ENCODE measurements at places on chromosomes 4 and X.
A peak's percentile ranks its signal among the peaks of the same experiment; 100 is the strongest.

- no peak for DNase-seq
These were observed 4.3 kb upstream of the SHROOM3 start for GRCh38 chr4:76430519-76431388.

GRCh38 chr4:162706051-162706450 is 460.6 kb downstream of the NAF1 start:
- DNase-seq, result no peak

DNA sequence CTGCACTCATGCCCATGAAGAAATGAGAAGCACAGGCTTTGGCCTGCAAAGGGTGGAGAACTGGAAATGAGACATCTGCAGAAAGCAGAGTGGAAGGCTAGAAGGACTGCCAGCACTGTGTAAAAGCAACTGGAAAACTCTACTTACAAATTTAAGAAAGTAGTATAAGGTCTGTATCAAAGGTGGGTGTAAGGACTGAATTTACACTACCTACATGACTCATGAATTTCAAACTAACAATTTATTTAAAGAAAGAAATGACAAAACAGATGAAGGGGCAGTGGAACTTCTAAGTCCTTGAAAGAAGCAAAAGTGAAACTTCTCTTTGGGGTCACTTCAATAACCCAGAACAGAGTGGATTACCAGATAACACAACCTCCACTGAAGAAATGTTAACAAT is 71.2 kb downstream of the SLC10A7 start:
- no peak for DNase-seq

GRCh38 chr4:4529392-4529791 is 12.5 kb downstream of the STX18 start:
- no peak for DNase-seq

DNA sequence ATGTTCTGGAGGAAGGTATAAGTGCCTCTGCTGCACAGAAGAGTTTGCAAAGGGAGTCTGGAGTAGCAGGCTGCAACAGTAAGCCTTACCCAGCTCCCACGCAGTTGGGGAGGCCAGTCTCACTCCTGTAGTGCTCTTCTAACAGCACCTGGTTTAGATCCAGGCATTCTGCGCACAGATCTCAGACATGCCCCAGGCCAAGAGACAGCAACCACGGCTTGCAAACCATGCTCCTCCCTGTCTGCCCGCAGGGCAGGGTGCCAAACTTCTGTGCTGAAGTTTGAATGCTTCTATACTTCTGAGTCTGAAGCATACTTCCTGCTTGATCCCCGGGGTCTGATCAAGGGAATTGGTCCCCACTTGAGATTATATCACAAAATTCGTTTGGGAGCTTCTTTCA is 106.3 kb downstream of the LINC00632 start:
- DNase-seq, result peak; percentile 44

DNA sequence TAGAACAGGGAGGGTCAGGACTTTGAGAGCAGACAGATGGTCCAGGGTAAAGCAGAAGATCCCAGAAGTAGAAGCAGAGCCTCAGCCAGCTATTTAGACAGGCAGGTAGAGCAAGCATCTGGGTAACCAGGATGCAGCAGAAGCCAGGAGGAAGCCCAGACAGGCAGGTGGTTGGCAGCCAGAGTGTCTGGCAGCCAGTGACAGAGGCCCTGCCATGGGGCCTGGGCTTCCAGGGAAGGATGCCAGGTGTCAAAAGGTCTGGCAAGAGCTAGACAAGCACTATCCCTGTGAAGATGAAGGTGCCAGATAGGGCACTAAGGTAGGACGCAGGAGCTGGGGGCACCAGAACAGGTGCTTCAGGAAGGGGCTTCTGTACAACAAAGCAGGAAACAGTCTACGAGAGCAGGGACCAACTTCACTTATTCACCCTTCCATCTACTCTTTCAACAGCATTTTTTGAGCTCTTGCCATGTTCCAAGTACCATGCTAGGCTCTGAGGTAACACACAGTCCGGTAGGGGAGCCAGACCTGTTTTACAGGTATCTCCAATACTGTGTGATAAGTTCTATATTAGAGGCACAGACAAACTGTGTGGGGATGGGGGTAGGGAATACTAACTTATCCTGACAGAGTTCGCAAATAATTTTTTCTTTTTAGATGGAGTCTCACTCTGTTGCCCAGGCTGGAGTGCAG is 38.1 kb upstream of the GJB1 start:
- no peak for DNase-seq

DNA sequence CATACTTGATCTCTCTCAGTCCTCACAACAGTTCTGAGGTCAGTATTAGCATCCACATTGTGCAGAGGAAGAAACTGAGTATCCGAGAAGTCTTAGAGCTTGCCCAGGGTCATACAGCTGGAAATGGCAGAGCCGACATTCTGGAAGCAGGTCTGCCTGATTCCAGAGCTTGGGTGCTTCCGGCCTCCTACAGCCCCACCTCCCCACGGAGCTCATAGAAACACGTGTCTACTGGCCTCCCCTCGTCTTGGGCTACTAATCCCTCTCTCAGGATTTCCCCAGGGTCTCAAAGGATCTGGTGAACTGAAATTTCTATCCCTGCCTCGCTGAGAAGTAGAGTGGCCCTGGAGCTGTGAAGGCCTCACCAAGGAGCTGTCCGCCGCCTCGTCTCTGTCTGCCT is 12.0 kb upstream of the KDM5C start:
- DNase-seq, result no peak
